ENCODE measurements at places on chromosomes 2 and 18.

DNA sequence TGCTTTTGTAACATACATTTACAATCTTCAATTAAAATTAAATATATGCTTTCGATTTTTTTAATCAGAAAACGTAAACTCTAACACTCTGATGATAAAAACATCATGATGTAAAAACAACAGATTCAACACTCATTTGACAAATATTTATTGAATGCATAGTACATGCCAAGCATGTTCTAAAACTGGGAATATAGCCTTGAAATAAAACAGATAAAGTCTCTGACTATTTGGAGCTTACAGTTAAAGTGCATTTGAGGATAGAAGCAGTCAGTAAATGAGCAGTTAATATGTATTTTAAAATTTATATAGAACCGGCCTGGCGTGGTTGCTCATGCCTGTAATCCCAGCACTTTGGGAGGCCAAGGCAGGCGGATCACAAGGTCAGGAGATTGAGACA, 47.8 kb downstream of the TMX3 start:
- DNase-seq: no peak

DNA sequence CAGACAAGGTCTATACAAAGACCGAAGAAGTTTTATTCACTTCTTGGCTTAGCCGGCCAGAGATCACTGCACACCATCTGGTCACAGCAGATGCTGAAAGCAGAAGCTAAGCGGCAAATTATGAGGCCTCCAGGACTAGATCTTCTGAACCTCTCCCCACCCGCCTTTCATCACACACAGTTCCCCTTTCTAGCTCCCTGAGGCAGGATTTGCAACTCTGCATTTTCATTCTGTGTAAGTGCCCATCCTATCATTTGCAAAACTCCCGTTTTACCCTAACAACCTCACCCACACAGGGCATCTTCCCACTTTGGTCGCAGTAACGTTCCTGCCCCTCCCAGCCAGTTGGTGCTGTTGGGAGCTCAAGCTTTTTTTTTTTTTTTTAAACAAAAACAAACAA, 3.1 kb upstream of the MOB1A start:
- DNase-seq: no peak

GRCh38 chr18:41021089-41021488, 933.9 kb upstream of the PIK3C3 start:
- no peak for DNase-seq

- DNase-seq: no peak
These were observed 235.0 kb upstream of the HNMT start for GRCh38 chr2:137729305-137729704.

GRCh38 chr2:80326214-80326613, 21.7 kb upstream of the LRRTM1 start:
- DNase-seq: no peak
